ENCODE measurements at places on chromosomes 2 and 18.

DNA sequence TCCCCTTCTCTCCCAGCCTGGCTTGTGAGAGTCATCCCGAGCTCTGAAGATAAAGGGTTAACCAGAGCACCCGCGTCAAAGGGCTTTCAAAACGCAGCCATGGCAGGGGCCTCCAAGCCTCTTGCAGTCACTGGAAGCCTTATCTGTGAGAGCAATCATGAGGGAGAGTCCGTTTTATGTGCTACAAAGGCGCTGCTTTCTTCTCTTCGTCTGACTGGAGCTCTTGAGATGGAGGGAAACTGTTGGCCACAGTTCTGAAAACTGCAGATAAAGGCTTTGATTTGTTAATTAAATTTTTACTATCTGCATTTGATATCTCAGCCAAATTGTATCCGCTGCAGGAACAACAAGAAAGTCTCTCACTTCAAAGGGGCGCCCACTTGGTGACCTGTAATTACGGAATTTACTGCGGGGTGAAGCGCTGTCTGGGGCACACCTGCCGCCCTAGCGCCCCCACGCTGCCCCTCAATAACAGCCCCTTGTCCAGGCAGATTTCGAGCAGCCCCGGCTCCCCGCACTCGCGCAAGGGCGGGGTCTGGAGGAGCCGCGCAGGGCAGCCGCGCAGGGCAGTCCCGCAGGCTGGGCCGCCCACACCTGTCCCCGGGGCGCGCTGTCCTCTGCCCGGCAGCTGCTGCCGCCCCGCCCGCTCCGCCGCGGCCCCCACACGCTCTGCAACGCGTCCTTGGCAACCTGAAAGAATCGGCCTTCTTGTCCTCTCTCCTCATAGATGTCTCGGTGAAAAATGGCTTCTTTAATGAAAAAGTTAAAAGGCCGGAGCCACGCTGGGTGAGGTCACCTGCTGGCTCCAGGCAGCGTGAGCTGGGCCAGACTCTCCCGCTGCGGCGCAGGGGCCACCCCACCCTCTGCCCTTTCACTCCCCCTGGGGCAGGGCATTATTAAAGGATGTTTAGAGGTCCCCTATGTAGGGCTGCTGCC lies 217.9 kb downstream of the VAPA start:
- DNase-seq = peak; percentile 61

GRCh38 chr2:64108666-64109241 lies 35.5 kb downstream of the PELI1 start:
- no peak for DNase-seq

- no peak for DNase-seq
Measured at GRCh38 chr2:229096409-229097066, 174.5 kb downstream of the PID1 start.

- no peak for DNase-seq
Measured at GRCh38 chr18:60292186-60292585, 80.4 kb downstream of the MC4R start.

GRCh38 chr18:74589811-74590210 lies 7.9 kb upstream of the ZNF407 start:
- DNase-seq = no peak

DNA sequence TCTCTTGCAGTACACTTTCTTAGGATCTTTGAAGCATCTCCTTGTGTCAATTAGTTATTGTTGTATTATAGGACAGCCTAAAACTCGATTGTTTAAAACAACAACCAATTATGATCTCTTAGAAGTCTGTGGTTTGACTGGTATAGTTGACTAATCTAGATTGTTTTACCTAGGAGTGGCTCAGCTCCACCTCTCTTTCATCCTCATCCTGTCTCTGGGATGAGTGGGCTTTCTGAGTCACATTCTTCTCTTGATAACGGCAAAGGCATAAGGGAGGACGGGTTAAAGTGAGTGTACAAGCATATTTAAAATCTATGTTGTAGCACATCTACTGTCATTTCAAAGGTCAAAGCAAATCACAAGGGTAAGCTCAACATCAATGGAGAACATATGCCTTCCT lies 102.3 kb upstream of the GULP1 start:
- DNase-seq = no peak
